HL-60 (cell line): ENCODE measurements at places on chromosomes 2 and 18.

- no peak for DNase-seq
Measured at GRCh38 chr2:234710587-234710986, 213.7 kb upstream of the ARL4C start.

DNA sequence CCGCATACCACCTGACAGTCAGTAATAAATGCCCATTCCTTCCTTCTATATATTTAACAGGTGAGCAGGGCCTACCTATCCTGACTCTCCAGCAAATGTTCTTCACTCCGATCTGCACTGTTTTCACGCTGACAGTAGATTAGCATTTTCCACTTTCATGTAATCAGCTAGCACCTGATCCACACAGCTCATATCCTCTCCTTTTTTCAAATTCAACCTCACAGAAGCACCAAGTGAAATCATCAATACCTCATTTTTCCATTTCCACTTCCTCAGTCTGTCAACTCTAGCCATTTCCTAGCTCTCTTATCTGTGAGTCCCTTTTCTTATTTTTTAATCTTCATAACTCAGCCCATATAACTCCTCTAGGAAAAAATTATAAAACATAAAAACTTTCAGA lies 402.8 kb downstream of the ZEB2 start:
- no peak for DNase-seq

GRCh38 chr18:44759925-44760342 lies 79.2 kb downstream of the SETBP1 start:
- DNase-seq = no peak

GRCh38 chr2:12910431-12910830 lies 193.7 kb downstream of the TRIB2 start:
- DNase-seq = no peak

DNA sequence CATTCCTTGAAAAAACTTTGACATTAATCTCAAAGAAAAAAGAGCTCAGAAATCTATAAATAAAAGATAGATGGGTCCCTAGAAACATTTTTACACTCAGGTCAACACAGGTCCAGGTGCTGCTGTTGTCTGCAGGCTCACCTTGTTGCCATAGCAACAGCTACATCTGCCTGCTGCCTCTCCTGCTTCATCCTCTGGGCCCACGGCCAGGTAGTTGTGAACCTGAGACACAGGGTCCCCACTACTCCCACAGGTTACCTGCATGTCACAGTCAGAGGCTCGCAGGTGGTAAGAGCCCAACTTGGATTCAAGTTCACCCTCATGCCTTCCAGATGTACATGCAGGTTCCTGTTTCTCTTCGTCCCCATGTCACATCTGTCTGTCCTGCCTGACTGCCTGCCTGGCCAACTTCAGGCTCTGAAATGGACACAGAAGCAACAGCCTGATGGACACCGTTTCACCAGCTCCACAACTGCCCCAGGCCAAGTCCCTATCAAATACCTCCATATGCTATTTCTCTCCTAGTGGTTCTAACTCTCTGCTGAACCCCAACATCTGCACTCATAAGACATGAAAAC lies 88.3 kb upstream of the SALL3 start:
- no peak for DNase-seq

- DNase-seq = no peak
Measured at GRCh38 chr2:88747990-88748389, 56.5 kb downstream of the RPIA start.

DNA sequence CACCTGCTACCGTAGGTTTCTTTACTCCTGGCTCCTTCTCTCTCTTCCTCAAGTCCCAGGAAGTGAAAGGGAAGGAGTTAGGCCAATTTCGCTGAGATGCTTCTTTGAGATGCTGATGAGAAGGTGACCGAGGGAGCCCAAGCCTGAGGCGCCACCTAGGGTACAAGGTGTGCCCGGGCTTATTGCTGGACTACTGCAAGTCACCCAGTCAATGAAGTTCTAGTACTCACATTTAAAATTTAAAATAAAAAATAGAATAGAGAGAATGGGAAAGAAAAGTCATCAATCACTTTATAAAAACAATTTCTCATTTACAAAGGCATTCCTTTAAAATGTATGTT lies 45.3 kb downstream of the ACAA2 start:
- no peak for DNase-seq

GRCh38 chr2:227939271-227940027 lies 68.0 kb downstream of the DAW1 start:
- DNase-seq = no peak

GRCh38 chr2:113755035-113755834 lies 1.2 kb downstream of the SLC35F5 start:
- no peak for DNase-seq

- no peak for DNase-seq
Measured at GRCh38 chr18:48733643-48734253, 194.9 kb downstream of the CTIF start.

GRCh38 chr18:29164993-29165599 lies 988.2 kb upstream of the CDH2 start:
- DNase-seq = no peak

DNA sequence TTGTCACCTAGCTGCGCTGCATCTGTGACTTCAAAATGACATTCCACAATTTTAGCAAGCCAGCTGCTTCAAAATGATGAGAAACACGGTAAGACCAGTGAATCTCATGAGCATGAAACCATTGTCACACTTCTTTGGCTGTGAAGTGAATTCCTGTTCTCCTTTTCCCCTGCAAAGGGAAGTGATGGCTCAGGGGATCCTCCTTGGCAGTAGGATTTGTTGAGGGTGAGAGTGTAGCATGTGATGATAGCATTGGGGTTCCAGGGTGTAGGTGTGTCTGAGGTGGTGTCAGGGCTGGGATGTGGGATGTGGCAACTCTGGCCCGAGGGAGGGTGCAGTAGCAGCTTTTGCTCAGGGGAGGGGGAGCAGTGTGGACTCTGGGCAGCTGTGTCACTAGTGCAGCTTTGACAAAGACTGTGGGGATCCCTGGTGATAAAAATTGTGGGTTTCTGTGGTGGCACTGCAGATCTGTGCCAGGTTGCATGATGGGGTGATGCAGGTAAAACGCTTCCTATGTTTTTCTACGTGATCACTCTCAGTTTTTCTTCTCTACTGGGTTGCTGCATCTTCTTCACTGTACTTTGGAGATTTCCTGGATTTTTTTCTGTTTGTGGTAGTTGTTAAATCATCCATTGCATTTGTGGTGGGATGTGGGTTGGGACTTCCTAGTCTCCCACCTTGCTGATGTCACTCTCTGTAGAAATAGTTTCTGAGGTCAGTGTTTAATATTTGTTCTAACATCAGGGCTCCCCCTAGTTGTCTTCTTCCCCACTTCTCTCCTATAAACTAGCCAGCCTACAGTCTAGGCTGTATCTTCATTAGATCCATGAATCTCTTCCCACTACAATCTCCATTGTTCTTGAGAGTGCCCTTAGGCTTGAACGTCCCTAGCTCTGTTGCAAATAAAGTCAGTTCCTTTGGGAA lies 107.0 kb downstream of the ACTR3 start:
- DNase-seq = no peak

- no peak for DNase-seq
Measured at GRCh38 chr2:74935975-74936391, 22.5 kb upstream of the POLE4 start.

GRCh38 chr2:108637304-108637669 lies 82.0 kb upstream of the RANBP2 start:
- DNase-seq = no peak

DNA sequence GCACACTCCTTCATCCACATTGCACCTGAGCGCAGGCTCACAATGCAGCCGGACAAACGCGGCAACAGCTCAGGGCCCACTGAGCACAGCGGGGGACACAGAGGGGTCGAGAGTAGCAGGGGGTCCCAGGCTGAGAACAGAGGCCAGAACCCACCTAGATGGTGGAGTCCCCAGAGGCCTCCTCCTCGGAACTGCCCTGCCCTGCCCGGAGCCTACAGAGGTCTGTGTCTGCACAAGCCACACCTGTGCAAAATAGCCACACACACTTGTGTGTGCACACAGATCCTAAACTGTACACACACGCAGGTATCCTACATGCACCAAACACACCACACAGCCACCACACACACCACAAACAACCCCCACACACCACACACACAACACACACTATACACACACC lies 72.8 kb downstream of the TMEM18 start:
- DNase-seq = no peak
